ENCODE measurements at places on chromosomes 7 and 10.

GRCh38 chr7:134451656-134452055 is 7.2 kb downstream of the AKR1B1 start:
- DNase-seq, result no peak

DNA sequence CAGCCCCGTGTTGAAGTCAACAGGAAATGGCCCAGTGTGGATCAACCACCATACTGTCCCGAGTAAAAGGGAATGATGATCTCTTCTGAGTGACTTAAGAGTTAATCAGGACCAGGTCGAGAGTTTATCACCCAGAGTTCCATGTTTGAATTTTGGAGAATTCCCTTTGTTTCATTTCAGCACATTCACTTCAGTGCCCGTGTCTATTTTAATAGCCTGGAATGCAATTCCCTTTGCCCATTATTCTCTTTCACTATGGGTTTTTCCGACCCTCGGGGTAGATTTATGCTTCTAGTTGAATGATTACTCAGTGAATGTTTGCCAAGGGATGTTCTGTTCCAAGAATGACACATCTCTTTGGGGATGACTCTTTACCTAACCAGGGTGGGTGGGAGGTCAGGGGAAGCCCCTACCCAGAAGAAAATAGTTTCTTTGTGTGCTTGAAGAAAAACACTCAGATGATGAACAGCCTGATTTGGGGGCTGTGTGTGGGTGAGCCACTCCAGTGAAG is 594.9 kb downstream of the INHBA start:
- DNase-seq, result no peak

DNA sequence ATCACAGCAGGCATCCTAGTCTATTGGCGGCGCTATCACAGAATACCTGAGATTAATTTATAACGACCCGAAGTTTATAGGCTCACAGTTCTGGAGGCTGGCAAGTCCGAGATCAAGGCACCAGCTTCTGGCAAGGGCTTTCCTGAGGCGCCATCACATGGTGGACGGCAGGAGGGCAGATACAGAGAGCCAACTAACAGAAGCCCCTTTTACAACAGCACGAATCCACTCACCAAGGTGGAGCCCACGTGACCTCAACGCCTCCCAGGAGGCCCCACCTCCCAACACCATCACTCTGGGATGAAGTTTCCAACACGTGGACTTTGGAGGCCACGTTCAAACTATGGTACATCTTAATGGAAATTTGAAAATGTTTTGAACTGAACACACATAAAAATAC is 255.3 kb downstream of the ELFN1 start:
- no peak for DNase-seq

GRCh38 chr7:55475855-55476803 is 96.2 kb downstream of the VOPP1 start:
- no peak for DNase-seq

DNA sequence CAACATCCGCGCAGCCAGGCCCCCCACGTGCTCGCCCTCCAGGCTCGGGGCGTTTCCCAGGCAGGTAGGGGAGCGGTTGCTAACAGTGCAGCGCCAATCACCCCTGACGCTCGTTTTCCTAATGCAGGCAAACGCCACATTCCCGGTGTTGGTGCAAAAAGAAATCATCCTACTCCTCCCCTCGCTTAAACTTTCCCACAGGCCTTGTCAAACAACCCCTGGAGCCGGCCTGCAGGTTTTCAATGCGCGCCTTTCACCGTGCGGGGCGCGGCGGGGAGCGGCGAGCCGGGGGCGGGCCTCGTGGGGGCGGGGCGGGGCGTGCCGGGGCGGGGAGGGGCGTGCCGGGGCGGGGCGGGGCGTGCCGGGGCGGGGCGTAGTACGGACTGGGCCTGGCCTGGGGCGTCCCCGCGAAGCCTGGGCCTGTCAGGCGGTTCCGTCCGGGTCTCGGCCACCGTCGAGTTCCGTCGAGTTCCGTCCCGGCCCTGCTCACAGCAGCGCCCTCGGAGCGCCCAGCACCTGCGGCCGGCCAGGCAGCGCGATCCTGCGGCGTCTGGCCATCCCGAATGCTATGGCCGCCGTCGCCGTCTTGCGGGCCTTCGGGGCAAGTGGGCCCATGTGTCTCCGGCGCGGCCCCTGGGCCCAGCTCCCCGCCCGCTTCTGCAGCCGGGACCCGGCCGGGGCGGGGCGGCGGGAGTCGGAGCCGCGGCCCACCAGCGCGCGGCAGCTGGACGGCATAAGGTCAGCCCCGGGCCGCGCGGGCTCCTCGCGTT is at the start of gene ECHDC3:
ECHDC3 (plus strand) TSS at position 374 of the 770 bp plus-strand sequence; CDS start at position 569, 195 bp downstream.
- DNase-seq, result peak; percentile 35

GRCh38 chr7:64959072-64959747 is 31.6 kb downstream of the ZNF117 start:
- DNase-seq, result no peak

DNA sequence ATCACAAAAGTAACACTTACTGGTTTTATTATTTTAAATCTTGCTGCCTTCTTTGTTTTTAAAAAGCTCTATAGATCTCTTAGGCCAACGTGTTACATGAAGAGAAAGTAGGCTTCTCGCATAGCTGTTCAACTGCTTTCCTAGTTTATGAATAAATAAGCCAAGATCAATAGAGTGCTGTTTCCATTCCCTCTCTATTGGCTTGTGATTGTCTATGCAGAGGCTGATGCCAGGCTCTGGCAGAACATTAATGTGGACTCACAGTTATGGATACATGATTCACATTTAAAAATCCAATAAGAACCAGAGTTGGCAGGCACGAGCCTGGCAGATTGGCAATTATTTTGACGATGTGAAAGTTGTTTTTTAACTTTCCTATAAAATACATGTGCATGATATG is 137.5 kb downstream of the GNAT3 start:
- DNase-seq, result no peak

GRCh38 chr7:134900166-134900982 is 85.9 kb upstream of the AGBL3 start:
- DNase-seq, result no peak

DNA sequence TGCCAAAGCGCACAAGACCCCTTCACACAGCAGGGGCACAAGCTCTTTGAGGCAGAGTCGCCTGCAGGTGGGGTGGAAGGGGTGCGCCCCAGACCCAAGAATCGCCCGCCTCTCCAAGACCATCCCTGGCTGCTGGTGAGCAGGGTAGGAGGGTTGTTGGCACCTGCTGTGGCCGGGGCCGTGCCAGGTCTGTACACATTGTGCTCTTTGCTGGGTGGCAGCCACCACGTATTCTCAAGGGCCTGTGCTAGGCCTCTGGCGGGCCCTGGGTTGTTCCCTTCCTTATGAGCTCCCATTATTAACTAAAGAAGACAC is 84.4 kb downstream of the LHPP start:
- no peak for DNase-seq

- no peak for DNase-seq
Observed at GRCh38 chr10:85532773-85533172, 833.8 kb downstream of the GRID1 start.

DNA sequence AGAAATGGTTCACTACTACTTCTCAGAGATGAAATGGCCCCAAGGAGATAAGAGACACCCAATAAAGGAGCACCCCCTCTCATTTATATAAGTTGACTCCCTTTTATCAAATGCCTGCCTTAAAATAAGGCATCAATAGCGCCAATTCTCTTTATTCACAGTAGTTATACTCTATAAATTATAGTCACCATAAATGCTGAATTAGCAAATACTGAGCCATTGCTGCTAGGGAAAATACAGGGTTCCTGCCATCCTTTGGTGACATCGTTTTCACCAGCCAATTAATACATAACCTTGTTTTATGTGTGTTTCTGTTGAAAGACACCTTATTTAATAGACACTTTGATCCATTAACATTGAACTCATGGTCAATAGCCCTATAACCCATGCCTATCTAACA is 28.6 kb downstream of the DCLRE1C start:
- no peak for DNase-seq
